ENCODE measurements at places on chromosomes 13 and 19. TPM values are rescaled to one million over a fixed set of nuclear protein-coding genes. Genes with fewer than 3 reads are reported as not detected.

DNA sequence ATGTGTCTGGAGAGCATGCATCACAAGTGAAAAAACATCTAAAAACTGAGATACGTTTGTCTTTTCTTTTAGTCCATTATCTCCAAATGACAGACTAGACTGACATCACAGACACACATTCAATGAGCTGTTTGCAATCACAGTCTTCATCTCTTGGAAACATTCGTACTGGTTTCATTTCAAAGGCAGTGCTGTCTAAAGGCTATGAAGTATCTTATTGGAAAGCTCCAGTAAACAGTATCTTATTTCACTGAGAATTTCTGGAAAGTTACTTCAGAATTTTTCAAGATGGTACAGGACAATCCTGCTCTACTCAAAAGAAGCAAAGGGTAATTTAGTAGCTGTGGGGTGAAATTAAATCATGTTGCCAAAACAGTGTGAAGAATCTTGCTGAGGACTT lies 53.5 kb upstream of the TNFRSF19 start:
- no peak for DNase-seq

- DNase-seq, result peak; percentile 82
Observed at GRCh38 chr13:112740502-112741131, 50.8 kb downstream of the ATP11A start.

Gene CEACAM19
- total RNA-seq, result not detected

Gene RASGRP4
- not detected for total RNA-seq

GRCh38 chr19:21109116-21109515 lies 27.1 kb downstream of the ZNF714 start:
- no peak for DNase-seq

- DNase-seq, result no peak
Observed at GRCh38 chr13:71828117-71828516, 38.9 kb downstream of the DACH1 start.

Gene DCT
- total RNA-seq, result 2.2 TPM

DNA sequence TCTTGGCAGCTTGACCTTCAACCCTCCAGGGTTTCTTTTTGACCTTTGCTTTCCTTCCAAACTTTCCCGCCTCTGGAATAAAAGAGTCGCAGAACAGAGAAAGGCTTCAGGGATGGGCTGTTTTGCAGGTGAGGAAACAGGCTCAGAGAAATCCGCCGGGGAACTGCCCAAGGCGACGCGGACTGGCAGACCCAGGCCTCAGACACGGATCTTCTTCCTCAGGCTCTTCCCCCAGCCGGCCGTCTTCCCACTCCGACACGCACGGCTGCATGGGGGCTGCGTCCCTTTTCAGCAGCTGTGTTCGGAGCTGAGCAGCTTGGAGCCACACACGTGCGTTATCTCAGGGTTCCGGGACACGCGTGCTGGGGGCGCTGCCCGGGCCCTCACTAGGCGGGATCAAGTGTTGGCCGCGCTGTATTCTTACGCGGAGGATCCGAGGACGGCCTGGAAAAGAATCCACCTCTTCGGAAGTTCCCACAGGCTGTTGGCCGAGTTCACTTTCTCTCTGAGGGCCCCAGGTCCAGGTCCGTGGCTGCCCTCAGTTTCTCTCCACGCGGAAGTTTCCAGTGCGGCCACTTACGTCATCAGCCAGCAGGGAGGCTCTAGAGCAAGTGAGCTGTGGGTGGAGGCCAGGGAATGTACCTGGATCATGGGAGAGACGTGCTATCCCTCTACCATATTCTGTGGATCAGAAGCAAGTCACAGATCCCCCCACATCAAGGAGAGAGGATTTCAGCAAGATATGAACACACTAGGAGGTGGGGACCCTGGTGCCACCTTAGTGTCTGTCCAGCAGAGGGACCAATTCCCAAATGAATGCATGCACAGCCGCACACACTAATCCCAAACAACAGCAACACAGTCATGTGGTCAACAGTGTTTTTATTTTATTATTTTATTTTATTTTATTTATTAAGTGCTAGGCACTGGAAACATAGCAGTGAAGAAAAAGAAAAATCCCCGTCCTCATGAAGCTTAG lies 100.4 kb downstream of the ING1 start:
- DNase-seq, result no peak

GRCh38 chr13:111204438-111205177 lies 89.5 kb downstream of the ARHGEF7 start:
- no peak for DNase-seq

DNA sequence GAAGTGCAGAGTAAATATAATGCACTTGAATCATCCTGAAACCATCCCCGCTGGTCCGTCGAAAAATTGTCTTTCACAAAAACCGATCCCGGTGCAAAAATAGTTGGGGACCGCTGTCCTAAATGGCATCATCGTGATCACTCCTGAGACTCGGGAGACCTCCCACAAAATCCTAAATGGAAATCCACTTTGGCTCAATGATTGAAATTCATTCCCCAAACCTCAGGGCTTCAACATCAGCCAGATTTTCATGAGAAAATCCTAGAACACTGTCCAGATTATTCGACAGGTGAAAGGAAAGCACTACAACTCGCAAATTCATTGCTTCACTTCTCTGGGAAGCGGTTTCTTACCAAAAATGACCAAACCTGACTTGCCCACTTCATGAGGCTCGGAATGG lies 335.3 kb upstream of the ZNF507 start:
- DNase-seq, result no peak

Gene RASL11A
- total RNA-seq, result 13.4 TPM

- no peak for DNase-seq
Observed at GRCh38 chr19:45151320-45151719, 9.5 kb downstream of the NKPD1 start.

DNA sequence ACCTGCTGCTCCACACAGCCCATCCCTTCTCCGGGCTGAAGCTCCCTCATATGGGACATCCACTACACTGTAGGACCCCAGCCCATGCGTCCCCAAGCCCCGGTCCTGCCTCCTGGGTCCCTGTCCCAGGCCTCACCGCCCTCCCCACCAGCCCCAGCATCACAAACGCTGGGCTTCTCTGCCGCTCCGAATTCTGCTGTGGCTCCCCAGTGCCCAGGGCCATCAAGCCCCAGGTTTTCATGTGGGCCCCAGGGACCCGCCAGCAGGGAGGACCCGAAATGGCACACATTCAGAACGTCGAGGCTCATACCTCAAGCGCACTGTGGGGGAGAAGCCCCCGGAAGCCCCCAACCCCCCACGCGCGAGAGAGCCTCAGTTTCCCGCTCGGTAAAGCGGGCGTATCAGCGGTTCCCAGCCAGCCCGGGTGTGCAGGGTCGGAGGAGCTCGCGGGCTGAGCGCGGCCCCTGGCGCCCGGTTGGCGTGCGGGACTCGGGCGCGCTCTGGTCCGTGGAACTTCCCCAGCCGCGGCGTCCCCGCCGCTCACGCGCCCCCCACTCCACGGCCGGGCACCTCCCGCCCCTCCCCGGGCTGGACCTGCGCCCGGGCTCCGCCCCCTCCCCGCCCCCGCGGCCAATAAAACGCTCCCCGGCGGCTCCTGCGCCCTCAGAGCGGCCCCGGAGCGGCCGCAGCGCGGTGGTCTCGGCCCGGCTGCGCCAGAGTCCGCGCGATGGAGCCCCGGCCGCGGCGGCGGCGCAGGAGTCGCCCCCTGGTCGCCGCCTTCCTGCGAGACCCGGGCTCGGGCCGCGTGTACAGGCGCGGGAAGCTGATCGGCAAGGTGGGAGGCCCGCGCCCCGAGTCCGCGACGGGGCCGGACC lies at the start of gene PLK5:
Gene PLK5 (plus strand): TSS at position 666 of the 875 bp plus-strand sequence. CDS start 2,920 bp downstream, outside the sequence.
- no peak for DNase-seq

GRCh38 chr13:21015284-21015683 lies 46.1 kb downstream of the LATS2 start:
- peak; percentile 28 for DNase-seq

GRCh38 chr13:63554157-63554556 lies 2138.5 kb upstream of the PCDH20 start:
- DNase-seq, result no peak

GRCh38 chr19:19451429-19452242 lies 46.2 kb downstream of the GATAD2A start:
- DNase-seq, result no peak

Gene RNF225
- total RNA-seq, result 0.24 TPM

DNA sequence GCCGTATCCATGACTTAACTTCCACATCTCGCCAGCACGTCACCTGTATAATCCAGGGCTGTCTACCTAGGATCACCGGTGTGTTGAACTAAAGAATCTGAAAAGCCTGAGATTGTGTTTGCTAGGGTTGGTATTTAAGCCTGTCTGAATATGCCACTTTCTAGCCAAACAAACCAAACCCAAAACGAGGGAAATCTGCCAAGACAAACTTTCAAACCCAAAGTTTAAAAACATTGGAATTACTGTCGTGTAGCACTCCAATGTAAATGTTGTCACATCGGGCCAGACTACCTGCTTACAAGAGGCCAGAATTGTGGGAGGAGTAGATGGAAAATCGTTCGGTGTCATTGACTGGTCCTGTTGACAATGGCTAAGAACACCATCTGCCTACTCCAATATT lies 747.8 kb downstream of the EFNB2 start:
- no peak for DNase-seq

Gene MKNK2
- 112 TPM for total RNA-seq

- no peak for DNase-seq
Observed at GRCh38 chr19:46198756-46199155, 30.8 kb upstream of the IGFL1 start.

Gene RXFP2
- not detected for total RNA-seq

DNA sequence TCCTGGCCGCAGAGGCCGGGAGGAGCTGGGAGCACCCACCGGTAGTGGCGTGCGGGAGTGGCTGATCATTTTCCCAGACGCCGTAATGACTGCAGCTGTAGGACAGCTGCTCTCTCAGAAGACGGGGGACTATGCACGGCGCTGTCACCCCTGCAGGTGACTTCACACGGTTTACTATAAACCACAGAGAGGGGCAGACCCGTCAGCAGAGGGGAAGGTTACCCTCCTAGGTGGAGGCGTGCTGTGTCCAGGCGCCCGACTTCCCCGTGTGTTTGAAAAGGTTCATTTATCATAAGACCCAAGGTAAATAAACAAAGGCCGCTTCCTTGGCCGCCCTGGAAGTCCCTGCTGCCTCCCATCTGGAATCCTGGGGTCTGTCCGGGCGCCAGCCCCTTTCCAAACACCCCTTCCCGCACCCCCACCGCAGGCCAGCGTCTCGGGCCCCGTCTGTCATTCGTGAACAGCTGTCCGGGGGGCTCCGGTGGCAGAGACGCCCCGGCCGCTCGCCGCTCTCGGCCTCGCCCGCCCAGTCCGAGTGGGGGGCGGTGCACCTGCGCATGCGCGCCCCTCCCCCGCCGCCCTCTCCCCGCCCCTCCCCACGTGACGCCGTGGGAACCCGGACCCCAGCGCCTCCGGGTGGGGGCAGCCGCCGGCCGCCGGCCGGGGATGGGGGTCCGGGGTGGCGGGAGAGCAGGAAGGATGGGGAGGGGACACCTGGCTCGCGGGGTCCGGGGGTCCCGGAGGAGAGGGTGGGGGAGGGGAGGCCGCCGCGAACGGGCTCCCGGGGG lies 915 bp downstream of the SHC2 start:
- no peak for DNase-seq

DNA sequence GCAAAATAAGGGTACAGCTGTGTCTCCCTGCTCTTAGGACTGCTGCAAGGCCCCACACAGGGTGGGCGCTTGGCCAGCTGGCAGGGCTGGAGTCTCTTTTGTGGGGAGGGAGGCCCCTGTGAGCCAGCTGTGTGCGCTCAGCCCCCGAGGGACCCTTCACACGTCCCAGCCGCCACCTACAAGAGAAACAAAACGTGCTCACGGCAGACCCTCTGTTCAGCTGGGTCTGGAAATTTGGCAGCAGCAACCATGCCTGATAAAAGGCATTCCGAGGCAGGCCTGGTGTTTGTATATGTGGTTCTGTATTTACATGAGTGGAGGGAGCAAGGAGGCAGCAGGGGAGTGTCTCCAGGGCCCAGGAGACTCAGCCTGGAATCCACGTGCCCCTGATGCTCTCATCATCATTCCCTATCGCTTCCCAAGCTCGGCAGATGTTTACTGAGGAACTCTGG lies 49.7 kb downstream of the CRTC1 start:
- no peak for DNase-seq

DNA sequence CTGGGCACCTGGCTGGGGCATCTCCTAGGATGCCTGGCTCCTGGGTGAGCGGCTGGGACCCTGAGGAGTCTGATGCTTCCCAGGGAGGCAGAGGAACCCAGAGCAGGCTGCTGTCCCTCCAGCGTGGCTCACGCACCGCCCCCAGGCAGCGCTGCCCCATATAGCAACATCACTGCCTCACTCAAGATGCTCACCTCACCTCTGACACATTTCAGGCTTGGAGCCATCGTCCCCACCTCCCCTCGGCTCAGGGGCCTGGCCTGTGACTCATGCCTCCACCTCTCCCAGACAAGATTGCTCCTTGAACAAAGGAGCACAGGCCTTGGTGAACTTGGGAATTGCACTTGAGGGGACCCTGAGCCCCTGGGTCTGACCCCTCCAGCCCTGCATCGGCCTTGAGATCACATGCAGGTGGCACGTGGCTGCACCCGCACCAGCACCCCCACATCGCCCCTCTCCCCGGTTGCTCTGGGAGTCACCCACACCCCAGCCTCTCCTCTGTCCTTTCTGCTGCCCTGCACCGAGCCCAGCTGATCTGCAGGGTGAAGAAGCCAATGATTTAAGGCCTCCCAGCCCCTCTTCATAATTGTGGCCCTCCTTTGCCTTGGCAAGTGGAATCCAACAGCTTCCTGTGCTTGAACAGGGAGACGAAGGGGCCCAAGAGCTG lies 11.2 kb downstream of the CEBPA start:
- peak; percentile 67 for DNase-seq

GRCh38 chr13:46756977-46757376 lies 40.0 kb downstream of the ESD start:
- no peak for DNase-seq

GRCh38 chr19:29397748-29398147 lies 128.0 kb upstream of the VSTM2B start:
- DNase-seq, result no peak

GRCh38 chr13:113774177-113775107 lies 15.4 kb downstream of the TMEM255B start:
- DNase-seq, result peak; percentile 80

DNA sequence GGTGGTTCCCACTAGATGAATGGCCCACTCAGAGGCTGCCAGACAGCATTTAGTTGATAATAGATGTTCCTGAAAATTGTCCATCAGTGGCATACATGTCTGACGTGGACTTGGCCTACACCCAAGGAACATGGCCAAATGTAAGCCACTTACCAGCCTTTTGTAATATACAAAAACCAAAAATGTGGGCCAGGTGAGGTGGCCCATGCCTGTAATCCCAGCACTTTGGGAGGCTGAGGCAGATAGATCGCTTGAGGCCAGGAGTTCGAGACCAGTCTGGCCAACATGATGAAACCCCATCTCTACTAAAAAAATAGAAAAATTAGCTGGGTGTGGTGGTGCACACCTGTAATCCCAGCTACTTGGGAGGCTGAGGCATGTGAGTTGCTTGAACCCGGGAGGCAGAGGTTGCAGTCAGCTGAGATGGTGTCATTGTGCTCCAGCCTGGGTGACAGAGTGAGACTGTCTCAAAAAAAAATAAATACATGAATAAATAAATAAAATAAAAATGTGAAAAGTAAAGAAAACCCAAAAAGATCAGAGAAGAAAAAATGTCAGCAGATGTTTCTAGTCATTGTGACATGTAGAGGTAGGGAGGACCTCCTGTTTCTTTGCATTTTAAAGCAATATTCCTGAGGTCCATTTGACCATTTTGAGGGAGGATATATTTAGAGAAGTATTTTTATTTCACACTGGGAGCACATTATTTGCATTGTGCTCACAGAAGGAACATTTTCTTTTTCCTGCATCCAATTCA lies 7.1 kb upstream of the WTIP start:
- DNase-seq, result no peak

Gene ZNF714
- 19.3 TPM for total RNA-seq
